Fibroblast of skin of left quadriceps (primary cell): ENCODE measurements at places on chromosomes 2 and 18.

DNA sequence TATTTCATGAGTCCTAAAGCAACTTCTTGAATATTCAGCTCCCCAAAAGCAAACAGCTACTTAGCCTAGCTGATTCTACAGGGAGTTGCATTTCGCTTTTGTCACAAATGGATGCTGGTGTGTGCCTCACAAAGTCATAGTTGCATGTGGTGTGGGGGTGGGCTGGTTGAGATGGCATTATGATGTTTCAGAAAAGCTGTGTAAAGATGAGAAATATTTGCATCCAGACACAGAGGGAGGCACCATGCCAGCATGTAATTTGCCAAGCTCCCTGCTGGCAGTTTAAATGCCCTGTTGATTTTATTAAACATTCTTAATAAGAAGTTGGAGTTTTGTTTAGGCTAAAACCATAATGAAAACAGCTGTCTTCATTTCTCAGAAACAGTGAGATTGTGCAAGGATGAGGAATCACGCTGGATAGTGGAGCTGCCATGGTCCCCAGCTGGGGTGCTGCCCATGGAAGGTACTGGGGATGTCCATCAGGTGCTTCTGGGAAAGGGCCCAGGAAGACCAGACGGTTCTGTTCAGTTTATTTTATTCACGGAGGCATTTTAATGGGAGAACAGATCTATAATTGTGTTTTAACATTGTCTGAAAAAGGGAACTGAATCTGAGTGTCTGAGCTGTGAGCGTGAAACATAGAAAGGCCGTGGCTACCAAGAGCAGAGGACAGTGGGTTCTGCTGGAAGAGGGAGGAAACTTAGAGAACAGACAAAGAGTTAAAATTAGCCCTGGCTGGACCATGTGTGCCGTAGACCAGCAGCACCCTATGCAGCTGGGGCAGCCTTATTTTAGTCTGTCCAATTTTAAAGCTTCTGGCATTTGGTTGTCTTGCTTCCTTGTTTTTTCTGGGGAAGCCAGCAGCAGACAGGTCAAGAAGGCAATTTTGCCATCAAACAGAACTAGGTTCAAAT, 177.1 kb downstream of the FAM210A start:
- no peak for DNase-seq

GRCh38 chr2:59307196-59307595, 1066.1 kb upstream of the FANCL start:
- DNase-seq, result no peak

- DNase-seq, result no peak
These were observed 5.8 kb upstream of the RIF1 start for GRCh38 chr2:151403914-151404313.

DNA sequence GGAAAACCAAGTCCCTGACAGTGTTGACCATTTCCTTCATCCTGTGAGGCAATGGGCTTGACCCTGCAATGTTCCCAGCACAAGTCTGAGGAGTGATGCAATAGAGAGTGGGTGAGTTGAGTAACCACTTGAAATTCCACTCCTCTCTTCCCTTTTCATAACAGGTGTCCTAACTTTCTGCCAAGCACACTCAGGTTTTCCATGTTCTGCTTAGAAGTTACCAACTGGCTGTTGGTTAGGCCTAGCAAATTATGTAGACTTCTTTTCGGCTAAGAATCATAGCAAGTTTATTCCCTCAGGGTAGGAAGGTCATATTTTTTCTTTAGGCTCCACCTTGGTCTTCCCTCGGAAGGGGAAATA, 11.5 kb downstream of the GNLY start:
- peak; percentile 58 for DNase-seq

- DNase-seq, result no peak
These were observed 348.8 kb downstream of the METTL4 start for GRCh38 chr18:2222270-2223185.

DNA sequence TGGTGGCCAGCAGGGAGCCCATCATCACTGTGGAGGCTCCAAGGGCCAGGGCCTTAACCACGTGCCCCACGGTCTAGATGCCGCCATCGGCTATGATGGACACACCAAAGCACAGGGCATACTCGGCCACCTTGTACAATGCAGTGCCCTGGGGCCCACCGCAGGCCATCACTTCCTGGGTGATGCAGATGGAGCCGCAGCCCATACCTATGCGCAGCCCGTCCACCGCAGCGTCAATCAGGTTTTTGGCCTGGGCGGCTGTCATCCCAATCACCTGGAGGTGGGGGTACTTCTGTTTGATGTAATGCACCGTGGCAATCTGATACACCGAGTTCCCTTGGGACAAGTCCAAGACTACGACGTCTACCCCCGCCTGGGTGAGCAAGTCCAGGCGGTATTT, 153.3 kb upstream of the ZSWIM2 start:
- no peak for DNase-seq

DNA sequence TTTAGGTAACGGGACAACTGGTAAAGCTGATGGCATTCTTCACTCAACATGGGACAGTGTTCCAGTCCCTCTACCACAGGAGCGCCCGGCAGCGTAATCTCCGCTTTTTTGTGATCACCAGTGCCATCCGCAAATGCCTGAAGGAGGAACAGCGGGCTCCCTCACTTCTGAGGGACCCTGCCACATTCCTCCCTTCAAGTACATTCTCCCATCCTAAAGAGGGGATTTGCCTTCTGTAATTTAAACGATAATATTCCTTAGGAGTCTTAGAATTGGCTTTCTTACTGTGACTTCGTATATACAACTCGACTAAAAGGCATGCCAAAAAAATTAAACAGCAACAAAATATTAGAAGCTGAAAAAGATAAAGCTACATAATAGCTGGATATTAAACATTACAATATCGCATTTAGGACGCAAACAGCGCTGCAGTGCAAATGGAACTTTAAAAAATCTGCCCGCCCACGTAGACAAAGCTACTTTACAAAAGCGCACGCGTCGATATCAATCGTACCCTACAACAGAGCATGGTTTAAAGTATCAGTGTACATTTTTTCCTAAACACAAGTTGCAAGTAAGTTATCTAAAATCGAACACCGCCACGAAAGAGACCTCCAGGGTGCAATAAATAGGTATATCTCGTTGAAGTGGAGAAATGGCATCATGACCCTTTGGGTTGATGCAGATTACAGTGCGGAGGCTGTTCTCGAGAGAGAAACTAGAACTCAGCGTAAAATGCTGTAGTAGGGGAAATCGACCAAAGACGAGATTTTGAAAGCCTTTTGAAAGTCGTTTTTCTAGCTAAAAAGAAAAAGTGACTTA, 2.3 kb upstream of the VSNL1 start:
- DNase-seq, result no peak

DNA sequence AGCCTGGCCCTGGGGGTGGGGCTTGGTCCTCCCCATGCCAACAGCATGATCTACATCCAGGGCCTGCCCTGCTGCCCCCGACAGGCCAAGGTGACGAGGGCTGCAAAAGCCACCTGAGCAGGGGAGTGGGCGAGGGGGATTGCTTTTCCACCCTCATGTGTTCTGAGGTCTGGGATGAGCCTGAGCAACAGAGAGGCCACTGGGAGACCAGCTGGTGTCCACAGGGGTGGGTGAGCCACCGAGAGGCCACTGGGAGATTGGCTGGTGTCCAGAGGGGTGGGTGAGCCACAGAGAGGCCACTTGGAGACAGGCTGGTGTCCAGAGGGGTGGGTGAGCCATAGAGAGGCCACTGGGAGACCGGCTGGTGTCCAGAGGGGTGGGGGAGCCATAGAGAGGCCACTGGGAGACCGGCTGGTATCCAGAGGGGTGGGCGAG, 147.4 kb upstream of the GPC1 start:
- DNase-seq, result no peak

DNA sequence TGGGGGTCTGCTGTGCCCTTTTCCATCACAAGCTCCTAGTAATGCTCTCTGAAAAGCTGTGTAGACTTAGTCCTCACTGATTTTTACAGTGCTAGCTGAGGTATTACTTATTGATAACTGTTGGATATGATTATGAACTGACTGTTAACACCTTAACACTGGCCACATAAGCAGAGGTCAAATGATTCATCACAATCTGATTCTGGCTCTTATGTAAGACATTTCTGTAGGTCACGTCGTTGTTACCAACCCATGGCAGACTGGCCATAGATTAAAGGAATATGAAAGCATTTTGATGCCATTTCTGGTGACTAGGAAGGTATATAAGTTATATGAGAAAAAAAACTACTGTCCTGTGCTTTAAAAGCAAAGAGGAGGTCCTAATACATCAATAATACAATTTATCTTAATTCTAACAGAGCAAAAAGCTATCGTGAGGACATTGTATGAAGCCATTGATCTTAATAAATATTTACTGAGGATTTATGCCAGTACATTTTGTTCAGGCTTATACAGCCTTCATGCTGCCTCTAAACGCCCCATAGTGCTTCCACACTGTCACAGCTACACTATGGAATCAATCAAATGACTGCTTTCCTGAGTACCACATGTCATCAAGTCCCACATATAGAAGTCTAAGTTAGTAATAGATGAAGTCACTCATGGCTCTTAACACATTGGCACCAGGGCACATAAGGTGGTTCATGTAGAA, 6.9 kb upstream of the RND3 start:
- DNase-seq, result no peak

DNA sequence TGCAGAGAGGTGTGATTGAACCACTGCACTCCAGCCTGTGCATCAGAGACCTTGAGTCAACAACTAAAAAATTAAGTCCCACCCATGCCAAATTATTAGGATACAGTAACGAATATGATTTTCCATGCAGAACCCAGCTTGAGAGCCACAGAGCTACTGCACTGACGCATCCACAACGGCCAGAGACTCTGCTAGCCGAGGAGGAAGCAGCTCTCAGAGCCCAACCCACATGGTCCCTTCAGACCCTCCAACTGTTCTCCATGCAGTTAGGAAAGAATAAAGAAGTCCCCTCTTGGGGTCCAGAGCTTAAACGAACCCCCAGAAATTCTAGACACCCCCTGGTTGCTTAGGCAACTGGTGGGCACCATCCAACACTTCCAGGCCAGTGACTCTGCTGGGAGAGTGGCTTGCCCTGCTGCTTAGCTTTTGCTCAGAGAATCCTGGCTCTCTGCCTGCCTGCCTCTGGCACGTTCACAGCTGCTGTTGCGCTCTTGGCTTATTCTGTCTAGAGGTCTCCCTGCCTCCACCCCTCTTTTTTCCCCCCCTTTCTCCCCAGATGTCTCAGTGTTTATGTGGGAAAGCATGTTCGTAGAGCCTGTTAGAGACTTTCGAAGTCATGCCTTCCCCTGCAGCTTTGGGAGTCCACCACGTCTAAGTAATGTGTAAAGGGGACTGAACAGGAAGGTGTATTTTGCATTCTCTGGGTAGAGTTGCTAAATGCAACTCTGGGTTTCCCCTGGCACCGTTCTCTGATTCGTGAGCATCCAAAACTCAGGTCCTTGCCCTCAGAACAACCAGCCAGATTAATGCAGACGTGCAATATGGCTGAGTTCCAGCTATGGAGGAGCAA, 26.0 kb upstream of the SP3 start:
- peak; percentile 75 for DNase-seq

GRCh38 chr2:71226096-71226964, 573 bp downstream of the PAIP2B start:
- no peak for DNase-seq

DNA sequence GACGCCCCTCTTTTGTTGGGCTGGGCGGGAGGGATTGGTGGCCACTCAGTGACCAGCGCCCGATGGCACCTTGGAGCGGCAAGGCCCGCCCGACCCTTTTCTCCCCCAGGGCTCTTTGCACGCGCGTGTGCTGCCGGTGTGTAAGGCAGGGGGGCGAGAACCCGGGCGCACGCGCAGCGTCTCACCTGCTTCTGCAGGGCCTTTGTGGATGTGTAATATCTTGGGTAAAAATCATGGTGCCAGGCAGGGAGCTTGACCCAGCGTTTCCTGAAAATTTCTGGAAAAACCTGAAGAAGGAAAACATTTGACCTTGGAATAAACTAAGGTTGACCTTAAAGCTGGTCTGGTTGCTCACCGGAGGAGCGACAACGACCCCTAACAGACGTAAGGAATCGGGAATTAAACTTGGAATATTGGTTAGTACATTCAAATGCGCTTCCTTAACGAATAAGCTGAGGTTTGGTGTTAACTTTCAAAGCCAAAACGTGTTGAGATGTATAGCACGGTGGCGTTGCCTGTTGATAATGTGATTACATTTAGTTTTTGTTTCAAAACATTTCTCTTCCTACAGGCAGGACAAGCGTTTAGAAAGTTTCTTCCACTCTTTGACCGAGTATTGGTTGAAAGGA, 438 bp downstream of the HSPE1 start:
- no peak for DNase-seq

DNA sequence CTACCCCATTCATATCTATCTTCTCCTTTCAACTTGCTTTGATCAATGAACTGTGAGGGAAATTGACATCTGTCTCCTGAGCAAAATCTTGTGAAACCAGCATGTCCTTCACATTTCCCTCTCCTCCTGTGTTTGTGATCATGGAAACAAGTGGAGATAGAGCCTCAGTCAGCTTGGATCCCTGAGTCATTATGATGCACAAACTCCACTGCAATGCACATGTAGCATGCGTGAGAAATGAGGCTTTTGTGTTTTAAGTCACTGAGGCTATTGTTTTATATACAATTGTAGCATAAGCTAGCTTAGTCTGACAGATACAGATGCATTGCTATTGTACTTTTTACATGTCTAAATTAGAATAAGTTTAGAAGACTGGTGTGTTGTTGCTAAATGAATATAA, 85.2 kb upstream of the HNMT start:
- no peak for DNase-seq

DNA sequence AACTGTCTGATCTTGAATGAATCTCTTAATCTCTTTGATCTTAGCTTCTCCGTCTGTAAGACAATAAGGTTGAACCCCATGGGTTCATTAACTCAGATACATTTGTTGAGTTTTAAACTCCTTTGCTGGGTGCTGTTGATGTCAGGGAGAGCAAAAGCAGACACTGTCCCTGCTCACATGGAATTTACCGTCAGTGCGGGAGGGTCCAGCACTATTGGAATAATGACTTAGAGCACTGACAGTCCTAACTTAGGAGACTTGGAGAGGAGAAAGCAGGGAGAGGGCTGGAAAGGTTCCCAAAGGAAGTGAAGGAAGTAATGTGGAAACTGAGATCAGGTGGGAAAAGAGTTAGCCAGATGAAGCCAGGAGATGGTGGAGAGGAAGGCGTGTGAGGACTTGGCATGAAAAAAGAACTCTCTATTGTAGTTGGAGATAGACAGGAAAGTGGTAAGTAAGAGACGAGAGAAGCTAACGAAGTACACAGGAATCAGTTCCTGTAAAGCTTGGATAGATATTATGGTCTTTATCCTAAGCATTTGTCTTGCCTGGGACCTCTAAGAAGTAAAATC, 141.4 kb upstream of the SERTAD2 start:
- no peak for DNase-seq

GRCh38 chr2:200377355-200378336, 71.2 kb downstream of the SPATS2L start:
- DNase-seq, result no peak

- no peak for DNase-seq
These were observed 48.2 kb upstream of the OTOF start for GRCh38 chr2:26526105-26526504.

DNA sequence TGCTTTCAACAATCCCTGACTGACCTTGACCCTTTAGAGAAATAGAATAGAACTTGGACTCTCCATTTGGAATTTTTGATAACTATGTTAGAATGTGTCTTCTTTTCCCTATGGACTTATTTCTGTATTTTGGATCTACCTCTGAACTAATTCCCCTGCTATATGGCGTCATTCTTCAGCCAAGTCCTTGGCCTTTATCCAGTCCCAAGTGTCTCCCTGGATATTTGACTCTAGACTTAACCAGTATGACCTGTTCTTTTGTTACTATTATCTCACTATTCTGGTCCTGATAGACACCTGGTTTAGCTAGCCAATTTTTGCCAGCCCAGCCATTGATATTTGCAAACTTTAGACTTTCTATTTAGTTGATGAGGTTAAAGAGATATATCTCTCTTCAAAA, 186.8 kb downstream of the KCNS3 start:
- DNase-seq, result no peak
